ENCODE measurements at places on chromosomes 16 and 17.

GRCh38 chr17:77877646-77878355 lies 80.7 kb upstream of the TNRC6C start:
- no peak for DNase-seq

- DNase-seq, result no peak
Measured at GRCh38 chr16:49179714-49180330, 101.8 kb downstream of the CBLN1 start.

GRCh38 chr16:68035227-68035626 lies 12.1 kb downstream of the DUS2 start:
- no peak for DNase-seq

GRCh38 chr17:73196500-73196899 lies 3.6 kb downstream of the COG1 start:
- DNase-seq, result no peak

GRCh38 chr16:86968866-86969265 lies 348.3 kb downstream of the C16orf95 start:
- DNase-seq, result no peak

- no peak for DNase-seq
Measured at GRCh38 chr17:42759982-42760651, 910 bp upstream of the RAMP2 start.

GRCh38 chr17:58084317-58084981 lies 1.2 kb downstream of the DYNLL2 start:
- DNase-seq, result no peak

DNA sequence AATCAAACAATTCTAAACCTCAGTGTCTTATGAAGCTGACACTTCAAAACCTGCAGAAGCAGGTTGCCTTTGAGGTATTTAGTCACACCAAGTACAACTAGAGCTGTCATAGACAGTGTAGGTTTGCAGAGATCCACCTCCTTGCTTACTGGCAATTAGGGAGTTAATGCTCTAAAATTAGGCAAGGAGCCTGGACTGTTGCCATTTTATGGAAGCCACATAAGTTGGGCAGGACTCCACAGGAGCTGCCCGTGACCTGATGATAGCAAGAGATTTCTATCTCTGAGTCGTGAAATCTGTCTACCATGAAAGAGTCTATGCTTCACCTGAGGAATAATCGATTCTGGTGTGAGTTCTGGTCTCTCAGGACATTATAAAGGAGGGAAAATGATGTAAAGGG lies 8.9 kb downstream of the EME1 start:
- no peak for DNase-seq

- DNase-seq, result no peak
Measured at GRCh38 chr17:77427391-77427991, 286.7 kb downstream of the SEC14L1 start.

DNA sequence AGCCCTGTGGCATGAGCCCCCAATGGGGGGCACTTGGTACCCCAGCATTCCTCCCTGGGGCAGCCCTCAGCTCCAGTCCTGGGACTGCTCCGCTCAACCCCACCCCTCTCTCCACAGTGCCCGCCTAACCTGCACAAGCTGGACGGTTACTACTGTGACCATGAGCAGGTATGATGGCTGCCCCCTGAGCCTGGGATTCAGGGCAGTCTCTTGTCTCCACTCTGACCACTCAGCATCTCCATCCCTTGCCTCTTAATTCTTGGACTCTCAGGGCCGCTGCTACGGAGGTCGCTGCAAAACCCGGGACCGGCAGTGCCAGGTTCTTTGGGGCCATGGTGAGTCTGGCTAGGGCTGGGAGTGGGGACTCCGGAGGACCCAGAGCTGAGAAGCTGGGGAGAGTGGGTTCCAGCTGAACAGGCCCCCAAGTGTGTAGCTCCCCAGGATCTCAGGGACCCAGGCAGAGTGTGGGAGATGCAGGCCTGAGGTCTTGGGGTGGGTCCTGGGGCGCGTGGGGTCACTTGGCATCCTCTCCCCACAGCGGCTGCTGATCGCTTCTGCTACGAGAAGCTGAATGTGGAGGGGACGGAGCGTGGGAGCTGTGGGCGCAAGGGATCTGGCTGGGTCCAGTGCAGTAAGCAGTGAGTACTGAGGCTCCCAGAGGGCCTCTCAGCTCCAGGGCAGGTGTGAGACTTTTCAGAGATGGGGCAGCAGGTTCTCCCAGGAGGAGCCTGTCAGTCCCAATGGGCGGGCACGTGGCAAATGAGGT lies 18.0 kb downstream of the ADAM11 start:
- no peak for DNase-seq

DNA sequence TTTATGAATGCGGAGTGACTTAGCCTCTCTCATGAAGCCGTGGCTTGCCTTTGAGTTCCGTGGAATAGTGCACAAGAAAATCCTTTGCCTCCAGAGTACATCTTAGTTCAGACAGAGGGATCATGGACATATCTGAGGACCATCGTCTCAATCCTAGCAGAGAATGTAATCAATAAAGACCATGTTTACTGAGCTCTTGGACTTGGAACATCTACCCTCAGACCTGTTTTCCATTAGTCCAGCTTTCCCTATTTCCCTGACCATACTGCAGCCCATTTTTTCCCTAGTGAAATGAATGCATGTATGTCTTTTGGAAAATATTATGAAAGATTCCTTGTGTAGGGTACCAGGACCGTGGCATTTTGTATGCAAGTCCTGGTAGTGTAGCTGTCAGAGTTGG lies 90.2 kb downstream of the PLCG2 start:
- no peak for DNase-seq

Measured in cortex of kidney (tissue), 1 donor.